ENCODE measurements at places on chromosomes 6 and 20.

GRCh38 chr20:31835977-31836852, 9.2 kb downstream of the FOXS1 start:
- peaks cover 31% of the 10 kb centered on the region for H3K4me1 ChIP-seq
- peaks cover 9% of the 10 kb centered on the region for H3K27me3 ChIP-seq
- DNase-seq, result peak; percentile 59

DNA sequence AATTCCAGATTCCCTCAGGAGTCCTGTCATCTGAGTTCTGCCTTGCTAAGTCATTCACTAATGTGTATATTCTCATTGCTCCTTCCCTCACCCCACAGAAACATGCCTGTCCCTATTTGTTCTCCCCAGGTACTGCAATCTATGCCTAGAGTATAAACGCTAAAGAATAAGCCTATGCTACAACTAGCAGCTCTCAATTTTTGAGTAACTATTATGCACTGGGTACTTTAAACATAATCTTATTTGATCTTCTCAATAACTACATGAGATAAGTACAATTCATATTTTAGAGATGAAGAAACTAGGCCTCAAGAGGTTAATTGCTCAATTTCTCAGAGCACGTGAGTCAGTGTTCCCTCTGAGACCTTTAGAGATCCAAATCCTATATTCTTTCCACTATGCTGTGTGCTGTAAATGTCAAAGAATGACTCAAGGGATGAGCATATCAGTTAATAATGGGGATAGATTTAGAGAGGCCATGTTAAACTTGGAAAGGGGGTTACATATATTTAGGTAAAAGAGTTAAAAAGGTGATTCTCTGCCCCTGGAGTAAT, 423.8 kb upstream of the ADGRB3 start:
- no peaks in the 10 kb centered on the region for H3K4me1 ChIP-seq
- H3K36me3 ChIP-seq, result no peaks in the 10 kb centered on the region
- H3K4me3 ChIP-seq, result no peak overlapping the region
- H3K27ac ChIP-seq, result no peak overlapping the region

DNA sequence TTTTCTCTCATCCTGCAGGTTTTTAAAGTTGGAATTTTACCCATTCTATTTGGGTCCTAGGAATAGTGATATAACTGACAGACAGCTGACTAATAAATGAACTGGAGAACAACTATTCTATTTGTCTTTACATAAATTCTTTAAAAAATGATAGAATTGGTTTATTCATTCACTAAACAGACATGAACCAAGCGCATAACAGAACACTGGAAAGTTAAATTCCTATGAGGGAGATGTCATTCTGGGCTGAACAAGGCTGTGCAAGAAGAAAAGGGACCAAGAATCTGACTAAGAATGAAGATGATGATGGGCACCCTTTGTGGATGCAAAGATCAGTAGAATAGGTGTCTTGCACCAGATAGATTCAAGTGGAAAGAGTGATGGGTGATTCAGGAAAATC, 256.3 kb upstream of the SASH1 start:
- no peaks in the 10 kb centered on the region for H3K36me3 ChIP-seq
- no peak overlapping the region for H3K27ac ChIP-seq
- H3K4me1 ChIP-seq, result no peaks in the 10 kb centered on the region
- no peak for DNase-seq
- no peaks in the 10 kb centered on the region for H3K27me3 ChIP-seq

- no peak for DNase-seq
- H3K4me1 ChIP-seq, result no peaks in the 10 kb centered on the region
- no peaks in the 10 kb centered on the region for H3K27me3 ChIP-seq
- no peak overlapping the region for H3K27ac ChIP-seq
- peaks cover 15% of the 10 kb centered on the region for H3K36me3 ChIP-seq
Observed at GRCh38 chr20:13486694-13487093, 152.0 kb downstream of the TASP1 start.

GRCh38 chr6:132333639-132334520, 67.4 kb downstream of the MOXD1 start:
- H3K4me3 ChIP-seq, result 0 out of 2 replicates have a peak overlapping the region, but pooled peaks have one; percentile 29
- H3K27me3 ChIP-seq, result peaks cover 17% of the 10 kb centered on the region
- H3K36me3 ChIP-seq, result no peaks in the 10 kb centered on the region

DNA sequence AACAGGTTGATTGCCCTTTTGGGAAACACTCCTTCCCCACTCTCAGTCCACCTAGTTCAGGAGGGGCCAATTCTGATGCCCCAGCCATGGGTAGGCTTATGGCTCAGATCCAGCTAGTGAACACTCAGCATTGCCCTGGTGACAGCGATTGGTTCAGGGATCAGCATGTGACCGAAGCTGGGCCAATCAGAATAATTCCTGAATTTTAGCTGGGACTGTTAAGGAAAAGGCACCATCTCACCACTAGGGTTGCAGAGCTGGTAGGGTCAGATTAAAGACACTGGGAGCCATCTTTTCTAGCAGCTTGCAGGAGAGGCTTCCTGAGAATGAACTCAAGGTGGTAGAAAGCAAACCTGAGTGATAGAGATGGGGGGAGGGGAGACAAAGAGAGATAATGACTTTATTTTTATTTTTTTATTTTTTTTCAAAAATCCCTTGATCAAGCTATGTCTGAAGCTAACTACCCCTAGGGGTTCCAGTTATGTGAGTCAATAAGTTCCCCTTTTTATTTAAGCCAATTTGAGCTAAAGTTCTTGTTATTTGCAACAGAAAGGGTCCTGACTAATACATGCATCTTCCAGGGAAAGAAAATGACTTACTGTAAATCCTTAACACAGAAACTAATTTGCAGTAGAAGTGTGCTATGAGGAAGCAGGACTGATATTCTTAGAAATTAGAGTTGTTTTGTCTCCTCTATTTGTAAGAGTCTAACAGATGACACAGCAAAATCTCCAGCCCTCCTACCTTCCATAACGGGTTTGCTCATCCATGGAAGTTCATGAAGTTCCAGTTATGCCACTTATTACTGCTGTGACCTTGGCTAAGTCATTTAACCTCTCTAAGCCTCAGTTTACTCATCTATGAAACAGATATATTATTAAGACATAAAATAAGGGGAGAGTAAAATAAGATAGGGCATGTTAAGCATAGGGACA, 44.7 kb downstream of the EYA2 start:
- no peak overlapping the region for H3K27ac ChIP-seq
- DNase-seq, result peak; percentile 32
